Uterus (tissue), 4 donors: ENCODE measurements at places on chromosomes 6 and 20.

DNA sequence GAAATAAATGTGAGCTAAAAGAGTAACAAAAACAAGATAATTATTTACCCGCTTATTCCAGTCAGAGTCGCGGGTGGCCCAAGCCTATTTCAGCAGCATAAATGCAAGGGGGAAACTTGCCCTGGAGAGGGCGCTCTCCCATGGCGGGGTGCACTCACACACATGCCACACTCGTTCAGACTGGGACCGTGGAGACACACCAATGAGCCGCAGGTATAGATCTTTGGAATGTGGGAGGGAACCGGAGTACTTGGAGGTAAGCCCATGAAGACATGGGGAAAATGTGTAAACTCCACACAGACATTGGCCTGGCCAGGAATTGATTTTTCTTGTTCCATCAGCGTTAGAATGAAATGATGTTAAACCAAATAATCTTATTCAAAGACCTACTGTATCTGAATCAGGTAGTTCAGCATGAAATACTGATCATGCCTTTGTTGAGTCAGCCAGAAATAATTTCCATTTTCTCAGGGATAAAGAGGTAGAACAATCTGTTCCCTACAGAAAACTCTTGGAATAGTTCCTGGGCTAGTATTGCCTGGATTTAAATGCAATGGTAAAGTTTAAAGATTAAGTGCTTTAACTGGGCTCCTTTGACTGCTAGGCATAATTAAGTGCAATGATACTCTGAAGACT is 191.5 kb downstream of the MCHR2 start:
- DNase-seq, result no peak

- DNase-seq, result no peak
These were observed 64.4 kb upstream of the KCNG1 start for GRCh38 chr20:51087266-51087665.

- DNase-seq, result no peak
These were observed 117.8 kb upstream of the FOXO3 start for GRCh38 chr6:108442770-108443520.

GRCh38 chr6:137697267-137697938 is 169.7 kb upstream of the TNFAIP3 start:
- DNase-seq, result no peak

DNA sequence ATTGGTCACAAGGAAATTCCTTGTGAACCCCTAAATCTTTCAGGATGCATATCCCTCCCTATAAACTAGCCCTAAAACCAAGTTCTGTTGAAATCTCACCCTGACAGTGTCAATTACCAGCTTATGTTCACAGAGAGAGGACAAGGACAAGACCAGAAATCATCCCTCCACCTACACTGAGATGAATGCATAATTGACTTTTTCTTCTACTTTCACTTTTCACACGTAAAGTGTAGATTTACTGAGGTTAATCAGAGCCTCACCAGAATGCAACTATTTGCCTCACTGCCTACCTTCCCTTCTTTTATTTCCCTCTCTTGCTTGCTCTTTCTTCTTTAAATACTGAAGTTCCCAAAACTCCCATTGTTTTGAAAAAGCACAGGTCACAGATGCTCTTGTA is 15.3 kb upstream of the NKAIN2 start:
- no peak for DNase-seq

DNA sequence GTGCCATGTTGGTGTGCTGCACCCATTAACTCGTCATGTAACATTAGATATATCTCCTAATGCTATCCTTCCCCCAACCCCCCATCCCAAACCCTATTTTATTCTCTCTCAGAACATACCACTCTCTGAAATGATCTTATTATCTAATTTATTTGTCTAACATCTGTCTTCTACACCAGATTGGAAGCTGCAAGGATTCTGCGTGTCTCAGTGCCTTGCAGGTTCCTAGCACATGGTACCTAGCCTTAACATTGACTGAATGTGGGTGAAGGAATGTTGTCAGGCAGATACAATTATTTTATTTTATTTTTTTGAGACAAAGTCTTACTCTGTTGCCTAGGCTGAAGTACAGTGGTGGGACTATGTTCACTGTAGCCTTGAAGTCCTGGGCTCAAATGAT is 124.9 kb downstream of the BCAS1 start:
- no peak for DNase-seq

- no peak for DNase-seq
These were observed 57.8 kb upstream of the NKAIN2 start for GRCh38 chr6:123745895-123746294.

GRCh38 chr20:23366384-23366783 is 4.4 kb downstream of the GZF1 start:
- DNase-seq, result no peak

GRCh38 chr6:164832410-164832809 is 477.0 kb downstream of the C6orf118 start:
- DNase-seq, result no peak

DNA sequence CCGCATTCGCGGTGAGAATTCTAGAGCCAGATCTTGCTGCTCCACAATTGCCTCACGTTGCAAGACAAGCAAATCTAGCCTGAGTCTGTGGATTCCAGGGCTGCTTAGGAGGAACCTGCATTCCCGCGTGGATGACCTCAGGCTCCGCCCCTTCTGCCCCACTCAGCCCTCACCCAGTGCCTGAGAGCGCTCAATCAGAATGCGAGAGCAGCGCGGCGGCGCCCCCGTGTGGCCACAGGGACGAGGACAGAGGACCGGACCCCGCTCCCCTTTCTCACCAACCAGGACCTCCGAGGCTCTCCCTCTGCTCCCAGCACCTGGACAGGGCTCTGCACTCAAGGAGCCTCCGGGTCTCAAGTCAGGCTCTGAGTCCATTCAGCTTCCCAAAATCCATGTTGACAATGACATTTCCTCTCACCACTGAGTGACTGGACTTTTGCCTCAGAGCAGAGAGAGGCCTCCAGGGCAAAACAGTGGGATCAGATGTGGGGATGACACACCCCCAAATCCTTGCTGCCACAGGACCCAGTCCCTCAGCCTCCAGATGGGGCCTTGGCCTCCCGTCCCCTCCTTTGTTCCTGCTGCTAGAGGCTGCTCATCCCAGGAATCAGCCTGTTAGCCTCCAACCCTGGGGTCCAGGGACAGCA is 52.0 kb downstream of the RPP21 start:
- DNase-seq, result peak; percentile 73

DNA sequence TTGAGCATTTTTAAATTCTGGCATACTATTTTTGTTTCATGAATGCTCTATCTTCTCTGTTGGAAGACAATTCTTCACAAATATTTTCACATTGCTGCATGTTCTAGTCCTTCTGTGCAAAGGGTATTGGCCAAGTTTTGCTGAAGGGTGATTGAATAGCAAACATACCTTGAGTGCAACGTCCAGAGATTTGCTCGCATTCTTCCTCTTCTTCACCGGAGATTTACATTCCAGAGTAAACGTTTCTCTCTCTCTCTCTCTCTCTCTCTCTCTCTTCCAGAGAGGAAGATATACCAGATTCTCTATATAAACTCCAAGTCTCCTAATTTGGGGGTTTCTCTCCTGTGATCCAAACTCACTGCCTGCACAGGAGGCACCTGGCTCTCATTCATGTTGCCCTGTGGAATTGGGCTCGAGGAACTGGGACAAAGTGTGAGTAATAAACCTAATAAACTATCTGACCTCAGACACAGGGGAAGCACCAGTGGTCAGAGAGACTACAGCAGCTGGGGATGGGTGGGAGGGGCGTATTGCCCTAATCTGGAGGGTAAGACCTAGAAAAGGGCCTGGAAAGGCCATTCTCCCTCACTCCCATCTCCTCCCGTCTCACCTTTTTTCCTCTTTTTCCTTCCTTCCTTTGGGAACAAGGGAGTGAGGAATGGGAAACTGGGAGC is 1.1 kb upstream of the TREML1 start:
- no peak for DNase-seq

DNA sequence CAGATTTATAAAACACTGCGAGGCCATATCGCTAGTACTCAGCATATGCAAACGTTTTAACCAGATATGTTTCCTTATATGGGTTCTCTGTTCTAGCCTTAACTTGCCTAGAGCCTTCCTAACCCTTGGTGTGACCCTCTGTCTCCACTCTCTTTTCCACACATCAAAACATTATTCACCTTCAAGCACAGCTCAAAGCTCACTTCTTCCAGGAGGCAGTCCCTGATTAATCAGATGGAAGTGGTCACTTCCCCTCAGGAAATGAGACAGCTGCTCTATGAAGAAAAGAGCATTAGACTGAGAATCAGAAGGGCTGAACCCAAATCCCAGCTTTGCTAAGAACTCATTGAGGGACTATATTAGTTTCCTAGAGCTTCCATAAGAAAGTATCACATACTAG is 39.8 kb upstream of the SLC17A4 start:
- no peak for DNase-seq

DNA sequence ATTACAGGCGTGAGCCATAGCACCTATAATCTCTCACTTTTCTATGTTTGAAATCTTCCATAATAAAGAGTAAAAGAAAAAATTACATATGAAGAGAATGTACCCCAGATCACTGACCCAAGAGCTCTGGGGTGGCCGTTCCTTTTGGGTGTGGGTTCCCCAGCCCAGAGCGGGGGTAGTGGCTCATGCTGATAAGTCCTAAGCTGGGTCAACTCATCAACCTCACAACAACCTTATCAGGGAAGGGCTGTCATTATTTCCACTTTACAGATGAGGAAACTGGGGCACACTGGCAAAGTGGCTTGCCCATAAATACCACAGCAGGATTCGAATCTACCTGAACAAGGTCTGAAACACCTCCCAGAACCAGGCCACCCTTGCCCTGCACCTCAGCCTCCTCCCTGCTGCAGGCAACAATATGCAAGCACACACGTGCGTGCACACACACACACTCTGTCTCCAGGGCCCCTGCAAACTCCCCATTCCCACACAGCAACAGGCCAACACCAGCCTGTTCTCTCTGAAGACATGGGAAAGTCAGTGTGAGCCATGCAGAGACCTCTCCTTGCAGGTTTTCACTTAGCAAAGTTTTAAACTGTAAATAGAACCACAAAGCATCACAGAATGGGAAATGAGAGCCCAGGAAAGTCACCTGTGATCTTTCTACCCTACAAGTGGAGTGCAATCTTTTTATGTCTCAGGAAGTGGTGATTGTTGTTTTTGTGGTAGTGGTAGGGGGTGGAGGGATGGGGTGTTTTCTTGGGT is 27.7 kb downstream of the BFSP1 start:
- DNase-seq, result no peak

DNA sequence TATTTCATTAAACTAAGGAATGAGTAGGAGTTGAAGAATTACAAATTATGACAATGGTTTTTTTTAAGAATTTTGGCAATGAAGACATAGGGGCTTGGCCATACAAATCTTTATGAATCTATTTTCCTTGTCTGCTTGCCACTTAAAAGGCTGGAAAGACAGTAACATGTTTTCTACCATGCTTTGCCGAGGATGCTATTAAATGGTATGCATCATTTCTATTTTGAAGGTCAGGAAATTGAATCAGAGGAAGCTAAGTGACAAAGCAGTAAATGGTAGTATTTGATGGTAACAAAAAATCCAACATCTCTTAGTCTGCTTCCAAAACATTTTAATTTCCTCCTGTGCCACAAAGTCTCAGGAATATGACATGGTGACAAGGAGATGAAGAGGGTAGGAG is 287.2 kb downstream of the RFPL4B start:
- no peak for DNase-seq

DNA sequence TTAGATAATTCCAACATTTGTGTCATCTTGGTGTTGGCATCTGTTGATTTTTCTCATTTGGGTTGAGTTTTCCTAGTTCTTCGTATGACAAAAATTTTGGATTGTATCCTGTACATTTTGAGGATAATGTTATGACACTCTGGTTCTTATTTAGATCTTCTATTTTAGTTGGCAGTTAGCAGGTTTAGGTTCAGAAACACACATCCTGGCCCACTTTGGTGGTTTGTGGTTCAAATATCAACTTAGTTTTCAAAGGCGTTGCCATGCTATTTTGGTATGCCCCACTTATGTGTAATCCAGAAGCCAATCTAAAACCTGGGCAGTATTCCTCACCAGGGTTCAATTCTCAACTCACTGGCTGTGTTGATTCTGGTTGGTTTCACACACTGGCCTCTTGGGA is 68.2 kb downstream of the NOX3 start:
- DNase-seq, result no peak
